KBM-7 (cell line): ENCODE measurements at places on chromosomes 1 and 21.

- DNase-seq: no peak
These were observed 43.4 kb downstream of the HSD3B1 start for GRCh38 chr1:119550381-119550780.

- DNase-seq: no peak
These were observed 57.0 kb upstream of the CACYBP start for GRCh38 chr1:174942547-174943255.

- DNase-seq: peak; percentile 31
These were observed 180.6 kb downstream of the PLA2G4A start for GRCh38 chr1:187009320-187009719.

GRCh38 chr1:164662462-164662861 lies 103.5 kb downstream of the PBX1 start:
- no peak for DNase-seq

- DNase-seq: peak; percentile 47
These were observed 370.6 kb downstream of the PTPRC start for GRCh38 chr1:199009447-199009846.

- no peak for DNase-seq
These were observed 121.6 kb downstream of the SYT2 start for GRCh38 chr1:202588503-202589189.

- peak; percentile 35 for DNase-seq
These were observed 32.2 kb upstream of the IL20 start for GRCh38 chr1:206833106-206833680.

DNA sequence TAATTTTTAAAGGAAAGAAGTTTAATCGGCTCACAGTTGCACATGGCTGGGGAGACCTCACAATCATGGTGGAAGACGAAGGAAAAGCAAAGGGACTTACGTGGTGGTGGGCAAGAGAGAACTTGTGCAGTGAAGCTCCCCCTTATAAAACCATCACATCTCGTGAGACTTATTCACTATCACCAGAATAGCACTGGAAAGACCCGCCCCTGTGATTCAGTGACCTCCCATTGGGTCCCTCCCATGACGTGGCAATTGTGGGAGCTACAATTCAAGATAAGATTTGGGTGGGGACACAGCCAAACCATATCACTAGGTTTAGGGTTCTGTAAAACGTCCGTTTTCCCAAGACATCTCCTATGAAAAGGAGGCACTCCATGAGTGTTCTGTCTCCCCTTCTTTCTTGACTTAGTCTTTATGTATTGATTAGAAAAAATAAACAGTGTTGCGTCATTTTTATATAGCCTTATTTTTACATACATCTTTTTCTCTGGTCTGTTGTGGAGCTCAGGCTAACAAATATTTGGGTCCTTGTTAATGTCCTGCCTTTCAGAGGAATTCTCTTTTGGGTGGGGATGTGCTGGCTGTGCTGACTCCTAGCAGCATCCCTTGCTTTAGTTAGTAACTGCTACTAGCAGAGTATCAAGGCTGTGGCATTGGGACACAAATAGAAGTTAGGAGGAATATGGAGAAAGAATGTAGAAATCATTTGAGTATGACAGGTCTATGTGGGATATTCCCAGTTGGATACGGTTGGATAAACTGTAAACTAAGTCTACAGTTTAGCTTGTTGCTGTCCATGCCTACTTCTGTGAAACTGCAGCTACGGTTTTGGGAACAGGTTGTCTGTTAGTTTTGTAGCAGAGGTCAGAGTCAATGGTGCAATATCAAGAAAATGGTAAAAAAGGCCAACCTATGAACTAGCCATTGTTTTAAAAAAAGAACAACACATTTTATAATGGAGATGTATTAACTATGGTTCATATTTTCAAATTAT lies 23.5 kb downstream of the BACH1 start:
- no peak for DNase-seq

DNA sequence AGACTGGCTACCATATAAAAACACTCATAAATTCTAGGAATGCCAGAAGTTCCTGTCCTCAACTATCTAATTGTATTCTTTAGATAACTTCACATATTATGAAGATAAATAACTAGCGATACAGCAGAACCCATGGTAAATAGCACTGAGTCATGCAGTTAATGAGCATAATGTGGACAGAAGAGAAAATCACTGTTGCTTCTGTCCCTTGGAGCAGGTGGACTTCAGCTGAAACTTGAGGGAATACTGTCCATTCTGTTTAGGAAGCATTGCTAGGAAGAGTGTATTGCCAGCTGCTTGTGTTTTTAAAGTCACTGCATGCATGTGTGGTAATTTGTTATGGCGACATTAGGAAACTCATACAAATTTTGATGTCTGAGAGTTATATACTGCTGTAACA lies 854.4 kb downstream of the LTN1 start:
- DNase-seq: no peak

DNA sequence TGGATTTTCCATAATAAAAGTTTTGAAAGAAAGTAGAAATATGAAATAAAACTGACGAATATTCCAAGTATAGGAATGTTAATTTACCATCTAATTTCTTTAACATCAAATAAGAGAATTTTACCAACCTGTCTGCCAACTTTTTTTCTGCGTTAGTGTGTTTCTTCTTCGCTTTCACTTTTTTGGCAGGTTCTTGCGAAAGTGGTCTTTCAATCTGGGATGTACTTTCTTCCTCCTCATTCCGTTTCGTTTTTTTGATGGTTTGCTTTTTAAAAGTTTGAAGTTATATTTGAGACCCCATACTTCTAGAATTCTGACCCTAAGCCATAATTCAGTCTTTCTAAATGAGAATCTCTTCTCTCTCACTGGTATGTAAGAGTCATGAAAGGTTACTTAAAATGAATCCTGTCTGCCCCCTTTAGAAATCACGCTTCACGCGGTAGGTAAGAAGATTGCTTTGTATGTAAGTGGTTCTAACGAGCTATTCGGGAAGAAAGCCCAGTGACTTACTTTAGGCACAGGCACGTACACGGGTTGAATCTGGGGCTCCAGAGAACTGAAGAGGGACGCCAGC lies 580 bp downstream of the RBM34 start:
- no peak for DNase-seq

- DNase-seq: no peak
These were observed 226.1 kb downstream of the FGGY start for GRCh38 chr1:59522925-59523505.

GRCh38 chr1:28815533-28816185 lies 3.7 kb downstream of the OPRD1 start:
- DNase-seq: peak; percentile 23
